ENCODE measurements at places on chromosomes 6 and 20.

DNA sequence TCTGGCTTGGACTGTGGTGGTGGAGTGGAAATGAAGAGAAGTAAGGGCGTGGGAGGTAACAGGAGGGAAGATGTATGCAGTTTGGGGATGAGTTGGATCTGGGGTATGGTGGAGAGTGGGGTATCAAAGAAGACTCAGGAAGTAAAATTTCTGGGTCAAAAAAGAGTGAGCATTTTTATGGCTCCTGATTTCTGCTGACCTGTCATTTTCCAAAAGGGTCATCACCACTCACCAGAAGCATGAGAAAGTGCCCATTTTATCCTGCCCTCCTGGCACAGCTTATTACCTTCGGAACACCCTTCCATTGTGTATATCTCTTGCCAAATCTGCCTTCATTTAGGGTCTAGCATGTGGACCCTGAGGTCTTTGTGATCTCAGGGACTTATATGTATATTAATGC lies 17.3 kb downstream of the TOX2 start:
- DNase-seq: no peak

DNA sequence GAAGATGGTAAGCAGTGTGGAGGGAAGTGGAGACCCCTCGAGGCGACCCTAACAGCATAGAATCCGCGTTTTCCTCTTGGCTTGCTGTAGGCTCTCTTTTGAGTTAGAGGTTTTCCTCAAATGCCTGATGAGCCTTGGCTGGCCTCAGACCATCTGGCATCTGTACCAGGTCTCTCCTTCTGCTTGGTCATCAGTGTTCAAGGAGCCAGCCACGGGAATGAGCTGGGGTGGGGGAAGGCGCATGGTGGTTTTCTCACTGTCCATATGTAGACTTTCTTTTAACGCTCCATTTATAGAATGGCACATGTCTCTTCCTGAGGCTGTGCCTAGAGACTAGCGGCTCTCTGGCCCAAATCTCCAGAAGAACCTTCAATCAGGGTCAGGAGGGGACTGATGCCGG lies 8.1 kb upstream of the GUCA1A start:
- peak; percentile 71 for DNase-seq

DNA sequence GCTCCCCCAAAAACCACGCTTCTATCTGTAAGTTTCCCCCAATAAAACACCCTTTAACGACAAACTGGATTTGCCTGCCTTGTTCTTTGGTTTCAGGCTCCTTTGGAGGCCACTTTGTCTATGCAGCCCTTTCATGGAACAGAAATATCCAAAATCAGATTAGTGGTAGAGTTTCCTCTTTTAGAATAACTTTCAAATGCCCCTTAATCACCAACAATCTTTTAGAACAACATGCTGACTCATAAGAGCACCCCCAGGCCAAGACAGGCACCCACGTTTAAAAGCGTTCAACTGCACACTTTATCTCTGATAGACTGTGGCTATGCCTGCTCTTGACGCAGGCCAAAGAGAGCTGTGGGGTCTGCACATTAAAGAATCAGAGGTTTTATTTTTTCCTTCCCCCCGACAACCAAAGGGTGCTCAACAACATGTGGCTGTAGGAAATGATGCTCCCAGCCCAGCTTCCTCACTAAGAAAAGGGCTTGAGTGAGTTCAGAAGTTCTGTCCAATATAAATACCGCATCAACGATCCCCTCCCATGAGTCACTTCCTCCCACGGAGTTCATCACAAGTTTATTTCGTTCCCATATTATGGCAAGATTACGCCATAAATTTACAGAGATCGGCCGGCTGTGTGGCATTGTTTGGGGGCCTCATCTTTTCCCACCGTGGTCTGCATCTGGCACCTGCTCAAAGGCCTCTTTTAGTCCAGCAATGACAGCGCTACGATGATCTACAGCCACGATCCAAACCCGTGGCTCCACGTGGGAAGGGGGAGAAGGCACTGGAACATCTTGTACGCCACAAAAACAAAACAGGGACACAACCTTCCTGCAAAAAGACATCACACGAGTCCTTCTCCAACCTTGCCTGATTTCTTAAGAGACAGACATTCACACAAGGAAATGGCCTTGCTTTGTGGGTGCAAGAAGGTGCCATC lies 88.8 kb upstream of the NFATC2 start:
- DNase-seq: peak; percentile 97

DNA sequence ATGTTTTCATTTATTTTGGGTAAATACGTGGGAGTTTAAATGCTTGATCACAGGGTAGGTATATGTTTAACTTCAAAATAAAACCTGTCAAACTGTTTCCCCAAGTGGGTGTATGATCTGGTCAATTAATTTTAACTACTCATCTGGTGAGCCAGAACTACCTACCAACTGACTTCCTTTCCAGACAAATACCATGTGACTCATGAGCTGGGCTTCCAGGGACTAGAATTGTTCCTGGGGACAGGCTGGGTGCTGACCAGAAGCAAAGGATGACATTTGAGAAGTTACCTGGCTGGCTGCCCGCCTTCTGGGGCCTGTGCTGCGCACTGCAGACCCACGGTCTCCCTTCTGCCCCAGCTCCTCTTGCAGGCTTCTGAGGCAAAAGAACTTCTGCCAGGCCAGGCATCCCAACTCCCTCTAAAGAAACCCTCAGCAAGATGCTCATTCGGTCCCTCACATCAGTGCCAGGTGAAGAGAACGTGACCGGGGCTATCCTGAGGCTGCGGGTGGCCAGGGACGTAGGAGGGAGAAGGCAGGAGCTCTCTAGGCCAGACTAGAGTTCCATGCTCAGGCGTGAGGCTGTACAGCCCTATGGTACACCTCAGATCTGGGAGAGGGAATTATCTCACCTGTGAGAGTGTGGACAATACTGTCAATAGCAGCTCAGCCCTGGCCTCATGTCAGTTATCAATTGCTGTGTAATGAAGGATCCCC lies 103.6 kb downstream of the JPH2 start:
- peak; percentile 62 for DNase-seq

GRCh38 chr6:170446841-170447560 lies 106.1 kb downstream of the PSMB1 start:
- no peak for DNase-seq

- DNase-seq: peak; percentile 10
These were observed 28.9 kb upstream of the CD83 start for GRCh38 chr6:14088600-14089192.

- no peak for DNase-seq
These were observed 65.9 kb downstream of the BFSP1 start for GRCh38 chr20:17465236-17465635.

GRCh38 chr6:28586962-28587745 lies 61.5 kb downstream of the GPX5 start:
- peak; percentile 39 for DNase-seq

DNA sequence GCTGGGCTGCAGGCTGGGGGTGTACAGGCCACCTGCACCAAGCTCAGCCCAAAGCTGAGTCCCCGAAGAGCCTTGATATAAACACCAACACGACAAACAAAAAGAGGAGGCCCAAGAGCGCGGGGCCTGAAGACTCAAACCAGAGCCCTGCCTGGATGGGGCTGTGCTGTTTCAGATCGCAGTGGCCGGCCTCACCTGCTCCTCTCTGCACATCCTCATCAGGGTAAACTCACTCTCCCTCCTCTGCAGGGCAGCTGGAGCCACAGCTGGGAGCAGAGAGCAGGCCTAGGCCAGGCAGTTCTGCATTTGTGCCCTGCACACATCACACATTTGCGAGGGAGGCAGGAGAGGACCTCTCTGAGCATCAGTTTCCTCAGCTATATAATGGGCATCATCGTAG lies 3.7 kb upstream of the RBM38 start:
- no peak for DNase-seq

GRCh38 chr6:136365776-136366354 lies 76.2 kb upstream of the BCLAF1 start:
- DNase-seq: no peak

DNA sequence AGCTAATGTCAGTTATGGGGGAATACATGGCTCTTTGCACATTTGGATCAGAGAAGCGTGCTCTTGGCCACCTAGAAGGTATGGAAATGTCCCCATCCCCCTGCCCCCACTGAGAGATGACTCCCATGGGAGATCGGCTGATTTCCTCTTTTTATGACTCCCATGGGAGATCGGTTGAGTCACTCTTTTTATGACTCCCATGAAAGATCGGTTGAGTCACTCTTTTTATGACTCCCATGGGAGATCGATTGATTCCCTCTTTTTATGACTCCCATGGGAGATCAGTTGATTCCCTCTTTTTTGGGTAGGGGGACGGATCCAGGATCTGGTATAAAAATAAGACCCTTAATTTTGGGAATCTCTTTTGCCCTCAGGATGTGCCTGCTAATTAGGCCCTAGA lies 10.3 kb upstream of the TAAR9 start:
- peak; percentile 89 for DNase-seq

DNA sequence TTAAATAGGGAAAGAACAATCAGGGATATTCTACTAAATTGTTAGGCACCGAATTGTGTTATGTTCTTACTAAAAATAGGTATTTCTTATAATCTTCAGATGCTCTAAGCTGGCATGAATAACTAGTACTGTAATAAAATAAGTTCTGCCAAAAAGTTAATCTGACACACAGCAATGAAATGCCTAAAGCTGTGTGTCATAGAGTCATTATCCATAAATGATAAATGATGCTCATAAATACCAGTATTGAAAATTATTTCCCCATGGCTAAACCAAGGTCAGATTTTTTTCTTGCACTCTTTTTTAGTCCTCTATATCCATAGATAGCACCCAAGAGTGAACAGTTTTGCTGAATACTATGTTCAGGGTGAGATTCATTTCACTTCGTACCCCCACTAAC lies 11.7 kb upstream of the PRIM2 start:
- peak; percentile 71 for DNase-seq

- no peak for DNase-seq
These were observed 524 bp upstream of the NOL4L start for GRCh38 chr20:32585586-32586127.

DNA sequence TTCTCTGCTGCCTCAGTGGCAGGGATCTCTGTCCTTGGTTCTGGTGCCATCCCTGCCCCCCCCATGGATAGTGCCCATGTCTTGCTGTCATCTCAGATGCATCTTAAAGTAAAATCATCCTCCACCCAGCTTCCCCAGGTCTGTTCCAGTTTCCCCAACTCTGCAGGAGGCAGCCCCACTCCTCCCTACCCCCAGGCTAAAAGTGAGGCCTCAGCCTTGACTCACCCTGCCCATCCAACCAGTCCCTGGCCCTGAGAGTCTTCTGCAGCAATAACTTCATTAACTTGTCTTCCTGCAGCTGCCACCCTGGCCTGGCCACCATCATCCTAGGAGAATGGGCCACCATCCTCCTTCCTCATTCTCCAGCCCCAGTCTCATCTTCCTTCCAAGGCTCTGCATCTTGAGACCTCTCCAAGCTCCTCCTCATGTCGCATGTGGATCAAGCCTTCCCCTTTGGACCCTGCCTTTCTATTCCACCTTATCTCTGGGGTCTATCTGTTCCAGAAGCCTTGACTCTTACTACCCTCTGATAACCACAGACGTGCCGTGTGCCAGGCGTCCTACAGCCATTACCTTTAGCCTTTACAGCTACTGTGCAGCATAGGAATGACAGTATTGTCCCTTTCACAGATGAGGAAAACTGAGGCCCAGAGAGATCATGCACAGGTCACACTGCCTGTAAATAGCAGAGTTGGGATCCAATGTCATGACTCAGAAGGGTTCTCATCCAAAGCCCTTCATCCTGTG lies 2.0 kb upstream of the PNPLA1 start:
- peak; percentile 41 for DNase-seq

GRCh38 chr6:122079916-122080315 lies 319.5 kb upstream of the HSF2 start:
- DNase-seq: no peak

DNA sequence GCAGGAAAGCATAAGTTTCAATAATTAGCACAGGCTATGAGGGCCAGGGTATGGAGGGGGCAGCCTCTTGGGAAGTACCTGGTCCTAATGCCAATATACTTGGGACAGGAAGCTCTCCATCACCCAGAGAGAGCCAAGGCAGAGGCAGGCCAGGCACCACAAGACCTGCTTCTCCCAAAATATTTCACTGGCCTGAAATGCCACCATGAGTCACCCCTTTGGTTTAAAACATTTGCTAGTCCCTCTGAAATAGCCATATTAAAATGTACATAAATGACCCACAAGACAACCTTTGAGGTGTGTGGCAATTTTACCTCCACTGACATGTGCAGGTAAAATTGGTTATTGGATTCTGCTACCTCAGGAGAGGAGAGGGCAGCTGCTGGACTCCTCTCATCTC lies 23.4 kb upstream of the SCUBE3 start:
- no peak for DNase-seq

- no peak for DNase-seq
These were observed 144.1 kb upstream of the KCNK16 start for GRCh38 chr6:39466631-39467030.

DNA sequence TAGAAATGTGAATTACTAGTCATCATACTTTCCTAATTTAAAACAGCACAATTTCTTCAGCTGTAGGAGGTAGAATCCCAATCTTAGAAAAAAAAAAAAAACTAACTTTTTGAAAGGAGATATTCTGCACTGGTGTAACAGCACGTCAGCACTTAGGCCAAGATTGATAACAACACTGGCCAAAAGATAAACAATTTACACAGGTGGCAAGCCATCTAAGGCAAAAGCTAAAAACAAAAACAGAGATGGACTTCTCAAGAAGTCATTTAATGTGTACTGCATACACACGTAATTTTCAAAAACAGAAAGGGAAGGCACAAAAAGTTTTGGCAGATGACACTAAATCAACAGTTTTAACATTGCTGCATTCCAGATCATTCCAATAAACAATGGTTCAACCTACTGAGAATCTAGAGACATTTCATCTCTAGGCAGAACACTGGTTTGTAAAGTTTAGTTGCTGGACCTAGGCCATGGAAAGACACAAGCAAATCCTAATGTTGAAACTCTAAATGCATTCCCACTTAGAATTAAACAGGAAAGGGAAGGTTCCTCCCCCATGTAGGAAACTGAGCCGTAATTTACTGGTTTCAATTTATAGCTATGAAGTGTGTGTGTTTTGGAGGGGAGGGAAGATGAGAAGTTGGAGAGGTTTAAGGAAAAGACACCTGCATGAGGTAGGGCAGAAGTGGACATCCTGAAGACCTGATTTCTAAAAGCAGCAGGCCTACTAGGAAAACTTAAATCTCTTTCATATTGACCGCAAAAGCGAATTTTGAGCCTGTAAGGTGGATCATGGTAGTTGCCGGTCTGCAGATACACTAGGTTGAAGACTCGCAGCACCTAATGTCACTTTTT lies 1.3 kb downstream of the GCLC start:
- peak; percentile 33 for DNase-seq

DNA sequence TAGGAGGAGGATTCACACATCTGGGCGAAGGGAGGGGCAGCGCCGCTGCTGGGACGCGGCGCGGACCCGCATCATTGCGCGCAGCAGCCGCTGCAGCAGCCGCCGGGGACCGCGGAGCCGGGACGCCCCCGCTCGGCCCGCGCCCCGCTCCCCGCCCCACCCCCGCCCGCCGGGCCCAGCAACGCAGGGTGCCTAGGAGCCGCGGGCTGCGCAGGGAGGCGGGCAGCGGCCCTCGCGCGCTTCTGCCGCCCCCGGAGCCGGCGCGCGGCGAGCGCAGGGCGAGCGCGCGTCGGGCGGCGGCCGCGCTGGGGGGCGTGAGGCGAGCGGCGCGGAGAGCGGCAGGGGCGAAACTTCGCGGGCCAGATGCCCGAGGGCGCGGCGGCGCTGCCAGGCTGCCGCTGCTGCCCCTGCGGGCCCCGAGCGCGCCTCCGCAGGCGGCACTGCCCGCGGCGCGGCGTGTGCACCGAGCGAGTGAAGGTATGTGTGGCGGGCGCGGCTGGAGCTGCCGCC lies at the start of gene NKAIN2:
Gene NKAIN2, plus strand, starts transcription at position 362 of the 510 bp plus-strand sequence.
- no peak for DNase-seq

GRCh38 chr20:25252686-25253421 lies 5.0 kb downstream of the PYGB start:
- no peak for DNase-seq

Data from EL (cell line).